Stimulated activated CD8-positive, alpha-beta memory T cell treated with anti-CD3 and anti-CD28 coated beads, Interleukin-15, amount 100 ng/mL, for 24 hours (primary cell): ENCODE measurements at places on chromosomes 5 and 9.

GRCh38 chr5:77852068-77852513 lies 76.0 kb upstream of the TBCA start:
- DNase-seq, result no peak

- DNase-seq, result no peak
Measured at GRCh38 chr5:58406394-58406793, 53.5 kb downstream of the PLK2 start.

DNA sequence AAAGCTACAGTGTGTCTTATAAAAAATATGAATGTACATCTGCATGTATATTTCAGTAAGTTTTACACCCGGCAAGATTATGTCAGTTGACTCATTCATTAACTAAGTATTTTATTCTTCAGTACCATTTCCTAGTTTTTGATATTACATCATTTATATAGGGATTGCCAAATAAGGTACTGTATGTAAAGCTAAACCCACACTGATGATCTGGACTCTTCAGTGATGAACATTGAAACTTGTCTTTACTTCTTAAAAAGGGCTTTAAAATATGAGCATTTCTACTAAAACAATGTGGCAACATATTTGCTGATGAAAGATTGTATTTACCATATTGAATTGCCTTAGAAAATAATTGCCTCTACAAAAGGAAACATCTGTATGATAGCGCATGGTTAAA lies 151.8 kb upstream of the TLX3 start:
- DNase-seq, result no peak

GRCh38 chr5:137209232-137209809 lies 289.8 kb downstream of the SPOCK1 start:
- DNase-seq, result no peak

- DNase-seq, result no peak
Measured at GRCh38 chr5:160643616-160644240, 208.3 kb downstream of the ATP10B start.

- DNase-seq, result no peak
Measured at GRCh38 chr5:180832638-180833068, 28.4 kb downstream of the ZFP62 start.

GRCh38 chr9:127049581-127049980 lies 72.9 kb downstream of the ANGPTL2 start:
- no peak for DNase-seq

GRCh38 chr5:74581988-74582365 lies 58.6 kb downstream of the ENC1 start:
- no peak for DNase-seq

- peak; percentile 2 for DNase-seq
Measured at GRCh38 chr5:150129813-150130492, 25.7 kb downstream of the PDGFRB start.

GRCh38 chr5:170920196-170920595 lies 58.4 kb downstream of the RANBP17 start:
- no peak for DNase-seq

- no peak for DNase-seq
Measured at GRCh38 chr5:119037496-119038215, 33.2 kb upstream of the DMXL1 start.

DNA sequence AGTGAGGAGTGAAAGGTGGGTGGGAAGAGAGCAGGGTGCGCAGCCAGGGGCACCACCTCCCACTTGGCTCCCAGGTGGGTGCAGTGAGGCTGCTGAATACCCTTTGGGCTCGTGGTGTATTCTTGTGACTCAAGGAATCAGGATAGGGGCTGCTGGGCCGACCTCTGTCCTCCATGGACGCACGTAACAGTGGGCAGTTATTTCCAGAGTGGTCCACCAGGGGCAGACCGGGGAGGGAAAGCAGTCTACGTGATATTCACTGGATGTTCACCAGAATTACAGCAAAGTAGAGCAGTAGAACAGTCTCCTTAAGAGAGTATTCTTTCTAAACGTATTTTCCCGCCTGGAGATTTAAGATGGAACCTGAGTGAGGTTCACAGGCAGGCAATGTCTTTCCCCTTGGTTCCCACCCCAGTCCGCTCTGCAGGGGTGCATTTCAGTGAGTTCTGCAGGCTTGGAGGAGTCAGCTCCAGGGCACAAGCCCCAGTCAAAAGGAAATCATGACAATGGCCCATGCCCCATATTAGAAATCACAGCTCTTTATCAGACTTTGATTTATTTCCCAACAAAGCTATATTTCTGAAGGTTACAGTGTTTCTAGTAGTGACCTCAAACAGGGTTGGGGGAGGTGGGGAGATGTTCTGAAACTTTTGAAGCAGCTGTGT lies 88.7 kb downstream of the SYK start:
- DNase-seq, result no peak

DNA sequence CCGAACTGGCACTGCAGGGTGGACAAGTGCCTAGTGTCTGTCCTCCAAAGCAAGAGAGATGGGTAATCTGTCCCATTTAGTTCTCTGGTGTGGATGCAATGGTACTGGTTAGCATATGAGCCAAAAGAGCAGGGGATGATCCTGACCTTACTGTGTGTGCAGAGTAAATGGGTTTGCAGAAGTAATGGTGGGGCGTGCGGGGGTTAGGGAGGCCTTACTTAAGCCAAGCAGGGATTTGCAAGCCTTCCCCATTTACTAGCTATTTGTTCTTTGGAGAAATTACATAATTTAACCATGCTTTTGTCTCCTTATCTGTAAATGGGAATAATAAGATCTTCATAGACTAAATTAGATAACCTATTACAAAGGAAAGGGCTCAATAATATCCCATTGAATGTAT lies 19.9 kb upstream of the LCP2 start:
- DNase-seq, result no peak

GRCh38 chr9:18829873-18830272 lies 203.1 kb downstream of the SAXO1 start:
- DNase-seq, result no peak

DNA sequence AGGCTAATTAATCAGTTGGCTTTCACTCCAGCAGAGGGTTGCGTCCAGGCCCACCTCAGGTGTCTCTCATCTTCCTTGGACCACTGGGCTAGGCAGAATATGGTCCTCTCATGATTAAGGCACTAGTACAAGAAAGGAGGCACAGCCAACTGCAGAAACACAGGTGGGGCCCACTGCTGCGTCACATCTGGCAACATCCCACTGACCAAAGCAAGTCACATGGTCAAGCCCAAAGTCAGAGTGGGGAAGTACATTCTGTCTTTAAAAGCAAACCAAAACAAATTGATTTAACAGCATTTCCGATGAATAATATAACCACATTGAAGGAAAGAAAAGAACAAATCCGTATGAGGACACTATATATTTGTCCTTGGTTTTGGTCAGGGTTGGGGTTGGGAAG lies 28.0 kb upstream of the UBTD2 start:
- DNase-seq, result no peak

DNA sequence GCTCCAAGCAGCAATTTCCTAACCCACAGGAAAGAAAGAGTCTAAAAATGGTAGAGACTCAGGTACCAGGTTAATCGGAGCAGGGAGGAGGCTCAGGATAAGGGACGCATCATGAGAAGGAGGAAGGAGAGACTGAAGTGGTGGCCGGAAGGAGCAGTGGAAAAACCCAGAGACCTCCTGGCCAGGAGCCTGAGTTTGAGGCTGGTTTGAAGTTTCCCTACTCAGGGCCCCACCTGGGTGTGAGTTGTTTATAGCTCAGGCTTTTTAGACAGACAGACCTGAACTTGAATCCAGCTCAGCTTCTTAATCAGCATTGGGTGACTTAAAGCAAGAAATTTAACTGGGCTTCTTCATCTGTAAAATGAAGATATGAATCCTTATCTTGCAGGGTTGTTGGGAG lies 11.9 kb upstream of the AQP7 start:
- DNase-seq, result no peak

- DNase-seq, result no peak
Measured at GRCh38 chr5:74543162-74543995, 97.1 kb downstream of the ENC1 start.

- no peak for DNase-seq
Measured at GRCh38 chr5:95959051-95959887, 2.4 kb downstream of the ELL2 start.

GRCh38 chr5:40770764-40771163 lies 15.0 kb upstream of the TTC33 start:
- no peak for DNase-seq

GRCh38 chr5:95899006-95899405 lies 62.6 kb downstream of the ELL2 start:
- DNase-seq, result no peak

GRCh38 chr5:78799266-78800017 lies 150.9 kb upstream of the LHFPL2 start:
- DNase-seq, result no peak

DNA sequence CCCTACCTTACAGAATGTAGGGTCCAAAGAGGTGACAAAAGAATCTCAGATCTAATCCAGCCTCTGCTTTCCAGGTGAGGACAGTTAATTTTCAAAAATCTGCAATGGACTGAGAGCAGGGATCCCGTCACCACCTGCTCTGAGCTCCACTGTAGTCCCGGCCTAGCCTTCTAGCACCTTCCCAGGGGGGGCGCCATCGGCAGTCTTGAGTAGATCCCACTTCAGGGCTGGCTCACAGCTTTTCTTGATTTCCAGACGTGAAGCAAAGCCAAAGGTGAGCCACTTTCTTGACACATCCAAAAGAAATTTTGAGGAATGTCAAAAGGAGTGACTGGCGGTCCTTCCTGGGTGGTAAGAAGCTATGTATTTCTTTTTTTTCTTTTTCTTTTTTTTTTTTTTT lies 114.1 kb downstream of the SYK start:
- DNase-seq, result no peak

GRCh38 chr5:116340799-116341198 lies 233.8 kb downstream of the SEMA6A start:
- DNase-seq, result no peak

GRCh38 chr5:73116506-73116905 lies 3.9 kb upstream of the TMEM171 start:
- DNase-seq, result no peak

- DNase-seq, result no peak
Measured at GRCh38 chr5:69372394-69372793, 2.8 kb downstream of the RAD17 start.

- no peak for DNase-seq
Measured at GRCh38 chr5:135053278-135053677, 19.2 kb upstream of the PITX1 start.

DNA sequence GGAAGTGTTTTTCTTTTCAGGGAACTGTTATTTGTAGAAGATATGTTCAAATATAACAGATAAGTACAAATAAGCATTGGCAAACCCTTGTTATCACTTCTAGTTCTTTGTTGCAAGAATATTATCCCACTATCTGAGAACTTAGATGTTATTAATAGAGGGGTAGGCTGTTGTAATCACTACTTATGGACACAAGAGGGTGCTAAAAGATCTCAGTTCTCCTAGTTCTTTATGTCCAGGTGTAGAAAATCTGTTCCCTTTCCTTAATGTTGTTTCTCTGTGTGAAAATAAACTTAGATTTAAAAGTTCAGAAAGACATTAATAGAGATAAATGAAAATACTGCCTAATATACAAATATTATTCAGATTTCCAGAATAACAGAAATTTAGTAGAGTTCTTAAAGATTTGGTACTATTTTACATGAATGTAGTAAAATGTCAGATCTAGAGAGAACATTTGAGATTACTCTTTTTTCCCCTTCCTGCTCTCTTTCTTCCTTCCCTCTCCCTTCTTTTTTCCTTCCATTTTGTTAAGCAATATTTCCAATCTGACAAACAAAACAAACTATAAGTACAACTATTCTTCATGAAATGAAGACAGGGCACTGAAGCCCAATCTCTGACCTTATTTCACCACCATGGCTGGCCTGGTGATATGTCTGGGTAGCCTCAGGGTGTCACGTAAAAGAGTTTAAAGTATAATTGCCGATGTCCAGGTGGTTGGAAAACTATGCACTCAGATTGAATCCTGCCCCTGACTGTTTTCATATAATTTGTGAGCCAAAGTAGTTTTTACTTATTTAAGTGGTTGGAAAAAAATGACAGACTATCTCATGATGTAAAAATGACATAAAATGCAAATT lies 43.6 kb upstream of the C5orf46 start:
- DNase-seq, result no peak

DNA sequence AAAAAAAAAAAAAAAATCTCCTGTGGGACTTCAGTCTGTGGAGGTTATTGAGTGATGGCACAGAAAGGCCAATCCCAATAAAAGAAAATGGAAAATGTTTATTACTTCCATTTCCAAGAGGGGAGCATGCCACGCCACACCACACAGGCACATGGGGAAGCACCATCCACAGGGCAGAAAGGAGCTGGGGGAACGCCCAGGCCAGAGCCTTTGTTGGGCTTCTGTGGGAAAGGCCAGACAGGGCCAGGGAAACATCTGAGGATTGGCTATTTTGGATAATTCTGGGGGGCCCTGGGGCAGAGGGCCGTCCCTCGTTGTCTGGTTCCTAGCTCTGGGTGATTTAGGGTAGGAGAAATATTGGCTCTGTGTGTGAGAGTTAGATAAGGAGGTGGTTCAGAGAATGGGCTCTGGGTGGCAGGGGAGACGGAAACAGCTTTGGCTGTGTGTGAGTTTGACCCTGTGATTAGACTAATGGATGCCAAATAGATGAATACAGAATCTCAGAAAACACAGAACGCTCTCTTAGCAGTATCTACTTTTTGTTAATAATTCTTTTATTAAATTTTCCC lies 49.0 kb upstream of the ABL1 start:
- no peak for DNase-seq

DNA sequence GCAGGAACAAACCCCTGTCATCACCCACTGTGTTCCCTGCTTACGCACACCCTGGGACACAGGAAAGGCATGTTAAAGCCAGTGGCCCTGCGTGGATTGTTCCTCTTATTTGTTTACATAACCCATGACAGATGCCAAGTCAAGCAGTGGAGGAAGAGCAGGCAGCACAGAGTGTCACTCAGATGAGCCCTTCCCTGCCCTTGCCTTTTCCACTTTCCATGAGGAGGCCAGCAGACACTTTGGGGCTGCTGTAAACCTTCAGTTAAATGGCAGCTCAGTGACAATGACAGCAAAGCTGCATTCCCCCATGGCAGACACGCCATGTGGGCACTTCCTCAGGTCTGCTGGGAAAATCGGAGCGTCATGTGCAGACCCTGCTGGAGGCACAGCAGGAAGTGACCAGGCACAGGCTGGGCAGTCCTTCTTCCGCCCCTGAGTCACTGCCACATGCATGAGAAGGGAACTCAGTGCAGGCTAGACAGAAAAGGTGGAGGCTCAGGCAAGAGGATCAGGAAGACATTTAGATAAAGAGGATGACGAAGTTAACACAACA lies 216.8 kb upstream of the PIK3R1 start:
- no peak for DNase-seq

DNA sequence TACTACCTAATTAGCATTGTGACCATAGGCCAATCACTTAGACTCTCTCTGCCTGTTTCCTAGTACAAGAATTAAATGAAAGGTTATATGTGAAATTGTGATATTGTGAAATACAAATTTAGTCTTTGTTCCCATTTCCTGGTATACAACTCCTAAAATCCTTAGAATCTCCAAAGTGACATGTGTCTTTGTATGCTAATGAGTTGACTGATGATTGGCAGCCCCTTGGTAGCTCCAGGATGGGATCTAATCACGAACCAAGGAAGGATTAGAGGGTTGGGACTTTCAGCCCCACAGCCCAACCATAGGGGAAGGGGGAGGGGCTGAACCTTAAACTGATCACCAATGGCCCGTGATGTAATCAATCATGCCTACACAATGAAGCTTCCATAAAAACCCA lies 31.6 kb downstream of the ATP6V0E1 start:
- DNase-seq, result no peak

GRCh38 chr9:14428781-14429230 lies 114.9 kb upstream of the NFIB start:
- DNase-seq, result no peak
